RPMI8226 (cell line): ENCODE measurements at places on chromosomes 7 and 10.
A peak's percentile ranks its signal among the peaks of the same experiment; 100 is the strongest.

DNA sequence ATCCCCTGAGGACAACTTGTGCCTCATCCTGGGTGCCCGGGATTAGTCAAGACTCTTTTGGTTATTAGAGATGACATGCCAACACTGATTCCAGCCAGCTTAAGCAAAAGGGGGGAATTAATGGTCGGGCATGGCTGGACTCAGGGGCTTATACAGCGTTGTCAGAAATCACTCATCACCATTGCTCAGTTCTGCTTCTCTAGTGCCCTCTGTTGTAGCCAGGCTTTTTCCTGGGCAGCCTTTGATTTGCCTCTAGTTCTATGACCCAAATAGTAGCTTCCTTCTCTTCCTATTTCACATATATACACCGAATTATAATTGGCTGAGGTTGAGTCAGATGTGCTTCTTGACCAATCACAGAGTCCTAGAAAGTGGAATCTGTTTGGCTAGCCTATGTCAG lies 192.0 kb upstream of the HABP2 start:
- no peak for DNase-seq

- no peak for DNase-seq
Observed at GRCh38 chr7:24245362-24245761, 38.6 kb upstream of the NPY start.

- DNase-seq: no peak
Observed at GRCh38 chr7:7808626-7809025, 90.2 kb upstream of the RPA3 start.

GRCh38 chr7:106979551-106980357 lies 64.8 kb upstream of the PRKAR2B start:
- no peak for DNase-seq

DNA sequence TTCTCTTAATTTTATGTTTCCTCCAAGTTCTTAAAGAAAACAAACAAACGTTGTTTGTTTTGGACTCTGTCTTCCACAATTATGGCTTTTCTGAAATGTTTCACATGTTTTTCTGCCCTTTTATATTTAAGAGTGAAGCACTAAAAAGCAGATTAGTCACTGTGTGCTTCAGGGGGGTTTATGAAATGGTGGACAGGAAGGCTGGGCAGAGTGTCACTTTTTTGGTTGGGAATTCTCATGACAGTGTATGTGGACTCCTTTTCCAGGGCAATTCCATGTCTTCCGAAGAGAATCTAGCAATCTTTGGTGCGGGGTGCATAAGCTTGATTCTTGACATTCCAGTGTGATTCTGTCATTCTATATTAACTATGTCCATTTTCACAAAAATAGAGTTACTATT lies 669.4 kb downstream of the PARD3 start:
- no peak for DNase-seq

DNA sequence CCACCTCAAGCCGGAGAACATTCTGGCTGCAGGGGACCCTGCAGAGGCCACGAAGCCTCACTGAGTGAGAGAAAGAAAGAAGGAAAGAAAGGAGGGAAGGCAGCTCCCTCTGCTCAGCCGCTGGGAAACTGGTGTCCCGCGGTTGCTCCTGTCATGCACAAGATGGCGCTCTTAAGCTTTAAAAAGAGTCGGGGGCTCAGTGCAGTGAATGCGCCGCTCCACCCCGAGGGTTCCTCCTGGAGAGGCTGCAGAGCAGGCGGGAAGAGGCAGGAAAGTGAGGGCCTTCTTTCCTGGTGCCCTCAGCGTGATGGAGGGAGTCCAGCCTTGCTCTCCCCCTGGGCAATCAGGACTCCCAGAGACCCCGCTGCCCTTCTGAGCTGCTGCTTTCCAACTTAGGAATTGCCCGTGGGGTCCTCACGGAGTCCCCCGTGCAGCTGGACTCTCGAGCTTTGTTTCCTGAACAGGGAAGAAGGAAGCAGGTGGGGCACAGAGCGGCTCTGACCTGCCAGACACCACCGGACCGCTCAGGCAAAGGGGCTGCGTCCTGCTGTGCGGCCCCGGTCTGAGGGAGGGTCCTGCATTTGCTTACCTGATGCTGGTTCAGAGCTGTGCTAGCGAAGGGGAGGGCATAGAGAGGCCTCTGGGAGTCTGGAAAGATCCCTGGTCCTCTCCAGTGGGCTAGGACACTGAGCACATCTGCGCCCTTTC lies 141.9 kb upstream of the MKI67 start:
- peak; percentile 32 for DNase-seq

GRCh38 chr10:16968416-16969041 lies 151.3 kb upstream of the RSU1 start:
- DNase-seq: no peak

DNA sequence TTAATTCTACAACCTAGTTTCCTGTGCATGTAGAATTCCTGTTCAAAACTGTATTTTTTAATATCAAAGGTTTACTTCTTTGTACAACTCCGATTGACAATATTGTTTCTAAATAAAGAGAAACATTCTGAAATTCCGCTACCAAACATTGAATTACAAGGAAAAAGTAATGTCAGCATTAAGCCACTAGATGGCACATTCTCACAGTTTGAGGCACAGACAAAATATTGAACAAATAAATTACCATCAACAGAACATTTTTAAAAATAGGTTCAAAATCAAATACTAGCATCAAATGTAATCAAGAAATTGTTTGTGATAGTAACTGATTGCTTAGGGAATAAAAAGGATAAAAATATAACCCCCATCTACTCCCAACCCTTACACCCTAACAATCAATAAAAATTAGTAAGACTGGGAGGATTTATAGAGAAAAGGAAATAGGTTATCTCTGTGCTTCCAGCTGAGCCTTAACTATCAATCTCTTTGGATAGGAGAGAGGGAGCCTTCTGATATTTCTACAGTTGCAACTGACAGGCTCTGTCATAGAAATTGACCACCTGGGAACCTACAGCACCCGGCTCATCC lies 86.6 kb upstream of the C7orf33 start:
- DNase-seq: peak; percentile 49
